HT1080 (cell line): ENCODE measurements at places on chromosomes 2 and 18.
A peak's percentile ranks its signal among the peaks of the same experiment; 100 is the strongest.

DNA sequence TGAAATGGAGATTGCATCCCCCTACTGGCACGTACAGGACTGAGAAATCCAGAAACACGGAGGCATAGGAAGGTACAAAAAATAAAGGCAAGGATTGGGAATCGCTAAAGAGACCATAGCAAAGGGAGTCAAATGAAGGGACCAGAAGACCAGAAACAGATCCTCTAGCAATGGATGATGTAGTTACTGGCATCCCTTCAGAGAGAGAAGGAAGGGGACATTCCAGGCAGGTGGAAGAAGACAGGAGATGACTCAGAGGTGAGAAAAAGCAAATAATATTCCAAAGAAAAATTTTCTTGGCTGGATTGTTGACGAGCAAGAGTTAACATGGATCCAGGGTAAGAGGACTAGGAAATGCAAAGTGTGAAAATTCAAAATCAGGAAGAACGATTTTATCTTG, 78.4 kb upstream of the FZD7 start:
- no peak for DNase-seq

- DNase-seq = no peak
Observed at GRCh38 chr2:106144621-106145331, 49.3 kb downstream of the UXS1 start.

DNA sequence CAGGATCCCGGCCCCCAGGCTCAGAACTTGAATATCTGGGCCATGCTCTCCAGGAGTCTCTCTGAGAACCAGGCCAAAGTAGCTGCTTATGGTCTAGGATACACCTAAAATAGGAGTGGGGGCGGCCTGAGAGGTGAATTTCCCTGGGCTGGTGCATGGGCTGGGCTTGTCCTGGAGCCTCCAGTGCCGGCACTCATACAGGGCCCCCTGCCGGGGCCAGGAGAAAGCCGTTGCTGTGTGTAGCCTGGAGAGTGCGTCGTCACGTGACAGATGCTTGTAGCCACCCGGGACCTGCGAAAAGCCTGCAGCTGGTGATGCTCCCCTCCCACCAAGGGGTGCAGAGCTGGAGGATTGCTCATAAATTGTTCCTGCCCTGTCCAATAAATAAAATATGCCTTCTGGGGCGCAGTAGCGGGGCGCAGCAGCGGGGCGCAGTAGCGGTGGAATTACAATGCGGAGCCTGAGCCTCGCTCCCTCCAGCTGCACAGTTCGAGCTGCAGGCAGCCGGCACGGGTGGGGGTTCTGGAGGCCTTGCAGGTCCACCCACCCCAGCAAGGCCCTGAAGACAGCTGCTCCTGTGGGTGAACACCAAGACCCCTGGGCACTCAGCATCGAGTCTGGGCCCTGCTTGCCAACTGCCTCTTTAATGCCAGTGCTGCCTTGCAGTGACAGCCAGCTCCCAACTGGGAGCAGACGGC, 289.9 kb downstream of the NDUFA10 start:
- no peak for DNase-seq

DNA sequence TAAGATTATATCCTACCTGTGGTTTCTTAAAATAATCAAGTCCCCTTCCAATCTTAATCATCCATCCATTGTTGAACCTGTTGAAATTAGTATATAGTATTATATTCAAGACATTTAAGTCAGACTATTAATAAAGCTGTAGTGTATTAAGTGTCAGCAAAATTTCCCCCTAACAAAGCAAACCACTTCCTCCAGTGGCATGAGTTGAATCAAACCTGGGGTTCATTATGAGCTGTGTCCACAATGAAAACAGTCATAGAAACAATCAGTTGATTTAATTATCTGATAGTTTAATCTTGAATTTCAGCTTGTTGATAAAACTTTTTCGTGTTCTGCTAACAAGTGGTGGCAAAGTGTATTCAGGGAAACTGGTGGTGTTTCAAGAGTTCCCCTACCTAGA, 11.3 kb downstream of the MITD1 start:
- no peak for DNase-seq

- no peak for DNase-seq
Observed at GRCh38 chr2:143525402-143525860, 396.2 kb downstream of the ARHGAP15 start.

- DNase-seq = no peak
Observed at GRCh38 chr2:67515538-67515937, 118.4 kb downstream of the ETAA1 start.

- DNase-seq = peak; percentile 31
Observed at GRCh38 chr18:26089293-26090129, 902 bp downstream of the SS18 start.
